ENCODE measurements at places on chromosomes 2 and 18.

GRCh38 chr18:13370995-13371625 is 152.6 kb downstream of the LDLRAD4 start:
- no peak for DNase-seq

GRCh38 chr2:53131416-53131815 is 636.2 kb upstream of the CHAC2 start:
- no peak for DNase-seq

DNA sequence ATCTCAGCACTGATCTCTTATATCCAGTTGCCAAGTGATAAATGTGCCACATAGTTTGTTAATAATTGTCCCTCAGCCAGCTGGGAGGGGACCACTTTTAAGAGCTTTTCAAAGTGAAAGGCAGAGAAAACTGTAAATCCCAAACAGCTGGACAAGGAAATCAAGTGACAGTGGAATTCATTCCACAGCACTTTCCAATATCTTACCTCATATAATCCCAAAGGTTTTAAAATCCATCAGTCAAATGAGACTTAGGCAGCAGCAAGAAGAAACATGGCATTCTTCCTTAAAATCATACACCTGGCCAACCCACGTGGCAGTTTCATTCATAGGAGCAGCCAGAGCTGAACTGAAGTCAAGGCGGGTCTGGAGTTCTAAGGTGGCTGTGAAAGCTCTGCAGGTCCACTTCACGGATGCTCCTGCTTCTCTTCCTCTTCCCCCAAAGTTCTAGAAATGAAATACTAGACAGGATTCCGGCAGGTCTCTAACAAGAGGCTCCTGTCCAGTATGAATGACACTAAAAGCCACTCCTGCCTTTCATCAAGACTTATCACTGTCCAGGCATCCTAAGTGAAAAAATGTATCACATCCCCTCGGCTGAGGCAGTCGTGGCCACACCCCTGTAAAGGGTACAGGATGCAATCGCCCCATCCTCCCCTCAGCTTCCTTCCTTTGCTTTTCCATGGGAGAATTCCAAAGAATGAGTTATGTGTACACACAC is 190.4 kb upstream of the STK17B start:
- DNase-seq, result no peak

DNA sequence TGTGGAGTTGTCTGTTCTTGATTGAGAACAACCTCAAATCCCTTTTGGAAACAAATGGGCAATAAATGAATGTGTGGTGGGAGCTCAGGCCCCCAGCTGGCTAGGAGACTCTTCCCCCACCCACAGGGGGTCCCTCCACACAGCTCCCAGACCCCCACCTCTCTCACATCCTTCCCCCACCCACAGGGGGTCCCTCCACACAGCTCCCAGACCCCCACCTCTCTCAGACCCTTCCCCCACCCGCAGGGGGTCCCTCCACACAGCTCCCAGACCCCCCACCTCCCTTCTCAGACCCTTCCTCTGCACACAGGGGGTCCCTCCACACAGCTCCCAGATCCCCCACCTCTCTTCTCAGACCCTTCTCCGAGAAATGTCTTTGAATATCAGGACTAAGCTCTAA is 79.0 kb upstream of the CTDP1 start:
- DNase-seq, result no peak

DNA sequence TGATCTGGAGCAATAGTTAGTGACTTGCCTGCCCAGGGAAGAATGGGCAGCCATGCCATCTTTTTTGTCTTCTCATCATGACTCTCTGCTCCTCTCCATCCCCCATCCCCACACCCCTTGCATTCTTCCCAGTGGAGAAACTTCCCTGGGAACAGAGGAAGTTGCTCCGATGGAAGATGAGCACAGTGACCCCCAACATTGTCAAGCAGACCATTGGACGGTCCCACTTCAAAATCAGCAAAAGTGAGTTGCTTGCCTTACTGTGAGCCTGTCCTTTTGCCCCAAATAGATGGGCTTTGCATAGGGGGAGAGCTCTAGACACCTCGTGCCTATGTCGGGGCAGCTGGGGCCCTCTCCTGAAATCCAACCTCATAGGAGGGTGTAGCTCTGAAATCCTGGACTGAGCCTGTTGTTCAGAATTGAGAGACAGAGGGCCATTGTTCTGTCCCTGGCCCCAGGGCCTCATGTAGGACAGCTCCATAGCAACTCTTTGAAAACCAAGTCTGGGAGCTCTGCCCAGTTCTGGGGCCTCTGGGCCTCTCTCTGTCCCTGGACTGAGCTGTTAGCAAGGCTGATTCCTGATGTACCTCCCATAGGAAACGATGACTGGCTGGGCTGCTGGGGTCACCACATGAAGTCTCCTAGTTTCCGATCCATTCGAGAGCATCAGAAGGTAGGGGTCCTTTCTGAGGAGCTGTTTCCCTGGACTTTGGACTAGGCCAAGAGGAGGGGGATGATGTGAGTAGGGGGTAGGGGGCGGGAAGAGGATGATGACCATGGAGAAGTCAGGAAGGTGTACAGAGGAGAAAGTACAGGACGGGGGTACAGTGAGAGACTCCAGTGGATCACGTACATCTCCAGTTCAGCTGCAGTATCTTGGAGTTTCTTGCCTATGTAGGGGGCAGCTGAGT is 35.2 kb downstream of the TTLL4 start:
- DNase-seq, result no peak

DNA sequence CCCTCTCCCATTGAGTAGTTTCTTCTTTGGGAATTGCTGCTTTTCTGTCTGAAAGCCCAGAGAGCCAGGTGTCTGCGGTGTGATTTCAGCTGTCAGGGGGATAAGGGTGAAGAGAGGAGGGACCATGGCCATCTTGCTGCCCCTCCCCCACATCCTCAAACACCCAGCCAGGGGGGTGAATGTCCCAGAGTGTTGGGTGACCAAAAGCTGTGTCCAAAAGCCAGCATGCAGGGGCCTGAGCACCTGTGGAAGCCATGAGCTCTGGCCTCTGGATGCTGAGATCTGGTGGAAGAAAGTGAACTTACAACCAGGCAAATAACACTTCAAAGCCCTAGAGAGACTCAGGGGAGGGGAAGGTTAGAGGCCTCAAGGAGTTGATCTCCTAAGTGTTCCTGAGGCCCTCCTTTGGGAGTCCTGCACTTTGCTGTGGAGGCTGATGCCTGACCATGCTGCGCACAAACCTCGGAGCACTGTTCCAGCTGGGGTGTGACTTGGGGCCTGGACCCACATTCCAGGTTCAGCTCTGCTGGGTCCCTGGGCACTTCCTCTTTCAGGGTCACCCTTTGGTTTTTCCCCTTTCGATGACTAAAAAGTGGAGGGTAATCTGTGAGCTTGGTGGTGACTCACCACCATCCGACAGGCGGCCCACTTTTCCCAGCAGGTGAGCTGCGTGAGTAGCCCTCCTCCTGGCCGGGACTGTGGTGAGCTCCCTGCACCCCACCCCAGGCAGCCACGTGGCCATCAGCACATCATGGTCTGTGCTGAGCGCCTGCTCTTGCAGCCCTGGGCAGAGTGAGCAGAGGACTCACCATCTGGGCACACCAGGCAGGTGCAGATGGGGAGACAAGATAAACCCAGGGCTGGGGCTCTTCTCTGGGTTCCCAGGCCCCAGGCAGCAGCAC is 66.8 kb upstream of the FOSL2 start:
- DNase-seq, result peak; percentile 10

DNA sequence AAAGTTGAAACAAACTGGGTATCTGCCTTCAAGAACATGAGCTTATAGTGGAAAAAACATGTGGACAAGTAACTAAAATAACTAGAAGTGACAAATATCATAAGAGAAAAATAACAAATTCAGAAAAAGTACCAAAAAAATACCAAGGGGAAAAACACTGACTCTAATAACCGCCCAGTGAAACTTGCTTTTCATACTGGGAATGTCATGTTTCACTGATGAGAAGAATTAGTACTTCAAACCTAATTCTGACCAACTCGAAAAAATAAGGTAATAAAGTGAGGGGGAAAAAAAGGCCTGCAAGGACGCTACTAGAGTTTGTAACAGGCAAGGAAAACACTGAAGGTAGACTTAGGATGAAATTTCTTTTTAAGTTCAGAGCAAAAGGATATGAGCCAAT is 83.6 kb downstream of the RTTN start:
- DNase-seq, result no peak

DNA sequence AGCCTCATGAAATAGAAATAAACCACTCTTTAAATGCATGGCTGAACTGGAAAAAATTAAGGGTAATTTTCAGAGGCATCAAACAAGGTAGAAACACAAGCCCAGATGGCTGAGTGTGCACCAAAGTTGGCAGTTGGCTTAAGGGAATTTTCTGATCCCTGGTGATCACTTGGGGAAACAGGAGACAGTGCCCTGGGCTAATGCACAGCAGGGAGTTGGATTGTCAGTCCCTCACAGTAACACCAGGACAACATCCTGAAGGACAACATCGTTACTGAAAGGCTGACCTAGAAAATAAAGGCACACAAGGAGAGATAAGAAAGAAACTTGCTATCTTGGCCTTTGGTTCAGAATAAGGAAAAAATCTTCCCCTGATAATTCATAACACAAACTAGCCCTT is 417.0 kb downstream of the SLC4A3 start:
- DNase-seq, result no peak

GRCh38 chr2:170813611-170814532 is 2.8 kb upstream of the GAD1 start:
- DNase-seq, result no peak

DNA sequence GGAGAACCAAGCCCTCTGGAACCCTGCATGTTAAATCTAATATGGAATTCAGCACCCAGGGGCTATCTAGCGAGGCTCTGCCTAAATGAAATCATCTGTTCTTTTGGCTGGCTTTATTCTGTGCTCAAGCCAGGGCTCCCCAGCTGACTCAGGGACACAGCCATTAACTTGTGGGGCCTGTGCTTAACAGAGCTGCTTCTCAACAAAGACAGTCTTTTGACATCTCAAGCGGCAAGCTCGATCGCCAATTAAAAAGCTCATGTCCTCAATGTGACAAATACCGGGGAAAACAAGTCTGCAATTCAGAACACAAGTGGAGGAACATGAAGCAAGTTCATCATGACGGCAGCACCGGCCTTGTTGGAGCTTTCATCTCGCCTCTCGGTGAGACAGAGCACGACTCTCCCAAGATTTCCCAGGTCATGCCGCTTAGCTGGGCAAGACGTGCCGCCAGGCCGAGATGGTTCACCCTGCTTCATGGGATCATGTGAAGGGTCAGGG is 64.9 kb downstream of the KLHL29 start:
- no peak for DNase-seq

DNA sequence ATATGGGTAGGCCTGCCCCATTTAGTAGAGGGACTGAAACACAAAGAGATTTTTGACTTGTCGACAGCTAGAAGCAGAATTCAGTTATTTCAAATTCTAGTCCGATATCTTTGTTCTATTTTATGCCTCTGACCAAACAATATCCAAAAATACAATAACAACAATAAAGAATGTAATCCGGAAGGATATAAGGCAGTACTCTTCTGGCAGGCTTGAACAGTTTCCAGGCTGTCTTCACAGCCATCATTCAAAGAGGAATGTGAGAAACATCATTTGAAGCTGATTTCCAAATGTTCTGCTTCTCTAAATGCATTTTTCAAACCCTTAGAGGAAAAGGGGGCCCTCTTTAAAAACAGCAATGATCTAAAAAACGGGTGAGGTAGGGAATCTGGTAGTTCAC is 36.7 kb upstream of the SPTBN1 start:
- DNase-seq, result no peak

DNA sequence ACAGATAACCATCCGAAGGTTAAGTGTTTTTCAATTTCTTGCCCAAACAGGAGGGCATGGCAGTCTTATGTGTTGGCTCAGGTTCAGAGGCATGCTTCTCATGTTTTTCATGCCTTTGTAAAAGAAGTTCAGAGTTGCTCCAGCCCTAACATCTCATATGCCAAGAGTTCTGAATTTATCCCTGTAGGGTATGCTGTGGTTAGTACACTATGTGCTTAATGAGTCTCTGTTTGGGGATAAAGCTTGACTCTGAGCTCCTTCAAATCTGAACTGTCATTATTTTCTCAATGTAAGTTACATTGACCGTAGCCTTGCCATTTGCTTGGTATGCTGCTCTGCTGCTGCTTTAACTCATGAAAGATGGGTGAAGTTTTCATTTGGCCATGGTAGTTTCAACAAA is 67.9 kb upstream of the PNPT1 start:
- DNase-seq, result no peak

GRCh38 chr18:49628881-49629795 is 67.3 kb downstream of the LIPG start:
- no peak for DNase-seq

GRCh38 chr18:29156531-29156930 is 979.6 kb upstream of the CDH2 start:
- no peak for DNase-seq

- no peak for DNase-seq
Observed at GRCh38 chr18:36025025-36025424, 42.3 kb downstream of the RPRD1A start.

GRCh38 chr18:22186484-22186971 is 17.1 kb downstream of the GATA6 start:
- no peak for DNase-seq

DNA sequence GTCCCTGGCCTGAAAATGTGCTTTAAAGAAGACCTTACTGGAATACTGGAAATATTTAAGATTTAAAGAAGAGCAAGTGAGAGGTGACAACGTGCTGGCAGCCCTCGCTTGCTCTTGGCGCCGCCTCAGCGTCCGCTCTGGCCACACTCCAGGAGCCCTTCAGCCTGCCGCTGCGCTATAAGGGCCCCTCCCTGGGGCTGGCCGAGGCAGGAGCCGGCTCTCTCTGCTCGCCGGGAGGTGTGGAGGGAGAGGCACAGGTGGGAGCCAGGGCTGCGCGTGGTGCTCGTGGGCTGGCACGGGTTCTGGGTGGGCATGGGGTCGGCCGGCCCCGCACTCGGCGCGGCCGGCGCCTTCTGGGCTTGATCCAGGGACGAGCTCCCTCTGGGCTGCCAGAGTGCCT is 2.9 kb upstream of the COQ10B start:
- DNase-seq, result no peak

DNA sequence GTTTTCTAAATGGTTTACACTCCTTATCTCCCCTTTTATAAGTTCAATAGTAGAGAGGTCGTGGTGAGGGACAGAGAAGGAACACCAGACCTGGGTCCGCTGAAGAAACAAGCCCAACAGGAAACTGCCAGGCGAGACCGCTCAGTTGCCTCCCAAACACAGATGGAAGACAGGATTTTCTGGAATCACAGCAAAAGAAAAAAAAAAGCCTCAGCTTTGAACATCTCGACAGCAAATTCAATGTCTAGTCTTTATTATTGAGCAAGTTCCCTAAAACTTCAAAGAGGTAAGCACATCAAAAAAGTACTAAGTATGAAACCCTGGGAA is 33.5 kb upstream of the GNAL start:
- DNase-seq, result no peak

GRCh38 chr2:160941290-160941846 is 218.9 kb upstream of the TANK start:
- DNase-seq, result no peak

GRCh38 chr2:167572883-167573619 is 674.3 kb downstream of the STK39 start:
- DNase-seq, result no peak

Measured in inflammatory macrophage (primary cell).